ENCODE measurements at places on chromosomes 5 and 9.
A peak's percentile ranks its signal among the peaks of the same experiment; 100 is the strongest.

DNA sequence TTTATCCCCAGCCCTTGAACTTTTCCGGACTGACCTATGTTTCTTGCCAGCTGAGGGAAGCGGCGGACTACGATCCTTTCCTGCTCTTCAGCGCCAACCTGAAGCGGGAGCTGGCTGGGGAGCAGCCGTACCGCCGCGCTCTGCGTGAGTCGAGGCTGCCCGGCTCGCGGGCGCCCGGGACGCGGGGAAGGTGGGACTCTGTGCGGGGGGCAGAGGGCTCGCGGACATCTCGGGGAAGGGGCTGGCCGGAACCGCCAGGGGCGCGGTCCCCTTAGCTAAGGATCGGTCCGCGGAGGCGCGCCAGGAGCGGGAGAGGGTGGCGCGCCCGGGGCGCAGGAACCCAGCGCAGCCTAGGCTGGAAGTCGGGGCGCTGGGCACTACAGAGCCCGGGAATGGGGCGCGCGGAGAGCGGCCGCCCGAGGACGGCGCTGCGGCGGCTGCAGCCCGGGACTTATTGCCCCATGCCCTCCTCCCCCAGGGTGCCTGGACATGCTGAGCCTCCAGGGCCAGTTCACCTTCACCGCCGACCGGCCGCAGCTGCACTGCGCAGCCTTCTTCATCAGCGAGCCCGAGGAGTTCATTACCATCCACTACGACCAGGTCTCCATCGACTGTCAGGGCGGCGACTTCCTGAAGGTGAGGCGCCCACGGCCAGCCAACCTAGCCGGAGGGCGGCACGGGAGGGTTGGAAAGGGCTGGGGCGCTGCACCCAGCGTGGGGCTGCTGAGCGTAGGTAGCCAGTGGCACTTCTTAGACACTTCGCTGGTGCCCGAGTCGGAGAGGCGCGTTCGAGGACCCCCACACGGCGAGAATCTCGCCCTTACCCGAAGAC lies 922 bp downstream of the CRHBP start:
- no peak for DNase-seq

DNA sequence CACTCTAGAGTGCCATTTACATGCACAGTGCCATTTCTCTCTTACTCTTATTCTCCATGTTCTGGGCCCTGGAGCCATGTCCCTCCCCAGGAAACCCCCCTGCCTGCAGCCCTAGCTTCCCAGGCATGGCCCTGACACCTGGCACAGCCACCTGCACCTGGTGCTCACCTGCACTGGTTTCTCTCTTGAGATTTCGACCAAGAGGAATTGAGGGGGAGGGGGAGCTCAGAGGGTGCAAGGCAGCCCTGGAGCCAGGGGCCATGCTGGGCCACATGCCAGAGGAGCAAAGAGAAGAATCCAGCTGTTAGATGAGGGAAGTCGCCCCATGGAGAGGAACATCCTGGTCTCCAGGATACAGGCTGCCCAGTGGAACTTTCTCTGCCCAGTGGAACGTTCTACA lies 65.0 kb upstream of the RAPGEF1 start:
- no peak for DNase-seq

- no peak for DNase-seq
Observed at GRCh38 chr5:169920474-169920873, 59.8 kb downstream of the INSYN2B start.

DNA sequence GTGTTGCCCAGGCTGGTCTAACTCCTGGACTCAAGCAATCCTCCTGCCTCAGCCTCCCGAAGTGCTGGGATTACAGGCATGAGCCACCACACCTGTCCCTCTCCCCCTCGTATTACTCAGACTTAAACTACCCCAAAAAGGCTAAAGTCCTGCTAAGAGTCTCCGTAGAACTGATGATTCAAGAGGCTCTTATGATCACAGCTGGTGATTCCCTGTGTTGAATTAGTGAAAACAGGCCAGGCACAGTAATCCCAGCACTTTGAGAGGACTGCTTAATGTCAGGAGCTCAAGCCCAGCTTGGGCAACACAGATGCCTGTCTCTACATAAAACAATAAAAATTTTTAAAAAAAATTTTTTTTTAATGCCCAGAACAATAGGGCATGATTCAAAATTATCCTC lies 9.2 kb downstream of the CDC26 start:
- DNase-seq, result no peak

- DNase-seq, result no peak
Observed at GRCh38 chr9:106818034-106818433, 44.9 kb upstream of the ZNF462 start.

- DNase-seq, result no peak
Observed at GRCh38 chr5:82622205-82622604, 344.1 kb upstream of the RPS23 start.

- no peak for DNase-seq
Observed at GRCh38 chr5:72790186-72790585, 26.3 kb upstream of the TNPO1 start.

DNA sequence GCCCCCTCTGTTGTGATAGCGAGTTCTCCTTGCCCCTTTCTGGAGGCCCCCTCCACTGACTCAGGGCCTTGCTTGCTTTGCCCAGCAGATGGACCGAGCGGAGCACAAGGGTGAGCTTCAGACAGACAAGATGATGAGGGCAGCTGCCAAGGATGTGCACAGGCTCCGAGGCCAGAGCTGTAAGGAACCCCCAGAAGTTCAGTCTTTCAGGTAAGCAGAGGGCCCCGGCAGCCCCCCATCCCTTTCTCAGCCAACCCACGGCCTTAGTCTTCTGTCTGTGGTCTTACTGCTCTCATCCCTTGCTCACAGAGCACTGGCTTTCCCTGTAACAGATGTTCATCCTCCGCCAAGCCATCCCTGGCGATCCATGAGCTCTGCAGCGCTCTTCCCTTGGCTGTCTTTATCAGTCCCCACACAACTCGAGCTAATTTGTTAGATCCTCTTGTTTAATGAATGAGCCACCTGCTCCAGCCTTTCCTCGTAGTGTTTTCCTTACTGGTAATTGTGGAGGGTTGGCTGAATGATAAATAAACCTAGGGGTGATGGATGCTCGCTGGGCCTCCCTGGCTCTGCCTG lies 18.4 kb upstream of the RARS1 start:
- DNase-seq, result no peak

GRCh38 chr5:144088206-144089064 lies 82.0 kb downstream of the YIPF5 start:
- DNase-seq, result no peak

- DNase-seq, result peak; percentile 80
Observed at GRCh38 chr9:114929201-114929600, 1.2 kb downstream of the TNFSF8 start.

GRCh38 chr9:126683698-126684044 lies 69.9 kb downstream of the LMX1B start:
- DNase-seq, result no peak

GRCh38 chr9:18668944-18669343 lies 195.0 kb downstream of the ADAMTSL1 start:
- DNase-seq, result no peak

- peak; percentile 56 for DNase-seq
Observed at GRCh38 chr5:35089334-35090314, 41.9 kb upstream of the AGXT2 start.
